ENCODE measurements at places on chromosomes 16 and 17.

DNA sequence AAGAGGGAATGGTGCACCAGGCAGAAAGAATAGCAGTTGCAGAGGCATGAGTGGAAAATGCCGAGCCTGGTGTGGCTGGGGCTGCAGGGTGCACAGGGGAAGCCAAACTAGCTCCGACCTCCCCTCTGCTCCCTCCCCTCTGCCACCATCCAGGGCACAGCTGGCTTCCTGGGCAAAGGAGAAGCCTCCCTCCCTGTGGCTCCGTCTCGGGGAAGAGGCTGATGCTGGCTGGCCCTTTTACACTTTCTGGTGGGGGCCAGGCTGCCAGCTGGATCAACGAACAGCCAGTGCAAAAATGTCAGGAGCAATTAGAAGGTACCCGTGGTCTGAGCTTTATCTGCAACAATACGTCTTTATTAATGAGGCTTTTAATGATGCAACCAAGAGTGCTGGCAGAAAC lies 37.1 kb upstream of the KCNJ12 start:
- DNase-seq = no peak

GRCh38 chr17:77364381-77364911 lies 223.7 kb downstream of the SEC14L1 start:
- DNase-seq = no peak

- peak; percentile 49 for DNase-seq
Measured at GRCh38 chr17:79811011-79811867, 14.4 kb upstream of the CBX8 start.

GRCh38 chr16:84735849-84736586 lies 36.2 kb downstream of the USP10 start:
- no peak for DNase-seq

DNA sequence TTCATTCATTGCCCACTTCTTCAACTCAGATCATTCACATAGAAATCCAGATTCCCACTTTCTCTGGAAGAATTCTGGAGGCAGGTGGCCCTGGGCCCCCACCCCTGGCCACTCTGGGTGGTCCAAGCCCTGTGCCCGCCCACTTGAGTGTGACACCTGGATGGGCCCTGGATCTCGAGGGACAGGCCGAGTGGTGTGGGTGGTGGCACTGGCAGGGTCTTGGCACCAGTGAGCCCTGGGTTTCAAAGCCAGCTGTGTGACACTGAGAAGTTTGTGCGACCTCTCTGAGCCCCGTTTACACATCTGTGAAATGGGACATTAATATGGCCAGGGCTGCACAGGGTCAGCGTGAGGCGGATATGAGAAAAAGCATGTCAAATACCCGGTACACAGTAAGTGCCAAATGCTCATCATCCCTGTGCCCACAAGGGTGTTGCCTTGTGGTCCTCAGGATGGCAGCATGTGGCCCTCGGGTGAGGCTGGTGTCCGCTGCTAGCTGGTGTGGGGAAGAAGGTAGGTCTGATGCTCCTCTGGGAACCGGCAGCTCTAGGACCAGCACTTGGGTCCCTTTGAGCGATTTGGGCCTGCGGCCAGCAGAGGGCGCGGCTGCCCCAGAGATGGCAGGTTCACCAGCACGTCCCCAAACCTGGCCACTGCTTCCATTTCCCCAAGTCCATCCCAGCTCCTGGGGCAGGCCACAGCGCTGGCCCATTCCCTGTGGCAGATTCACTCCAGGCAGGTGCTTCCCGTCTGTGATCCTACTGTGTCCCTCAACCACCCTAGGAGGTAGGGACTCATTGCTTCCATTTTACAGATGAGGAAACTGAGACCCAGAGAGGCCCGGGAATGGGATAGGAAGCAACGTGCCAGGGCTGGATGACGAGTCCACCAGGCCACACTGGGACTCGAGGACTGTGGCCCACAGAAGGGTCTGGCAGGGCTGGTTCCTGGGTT lies 3.6 kb downstream of the OSGIN1 start:
- DNase-seq = peak; percentile 75

DNA sequence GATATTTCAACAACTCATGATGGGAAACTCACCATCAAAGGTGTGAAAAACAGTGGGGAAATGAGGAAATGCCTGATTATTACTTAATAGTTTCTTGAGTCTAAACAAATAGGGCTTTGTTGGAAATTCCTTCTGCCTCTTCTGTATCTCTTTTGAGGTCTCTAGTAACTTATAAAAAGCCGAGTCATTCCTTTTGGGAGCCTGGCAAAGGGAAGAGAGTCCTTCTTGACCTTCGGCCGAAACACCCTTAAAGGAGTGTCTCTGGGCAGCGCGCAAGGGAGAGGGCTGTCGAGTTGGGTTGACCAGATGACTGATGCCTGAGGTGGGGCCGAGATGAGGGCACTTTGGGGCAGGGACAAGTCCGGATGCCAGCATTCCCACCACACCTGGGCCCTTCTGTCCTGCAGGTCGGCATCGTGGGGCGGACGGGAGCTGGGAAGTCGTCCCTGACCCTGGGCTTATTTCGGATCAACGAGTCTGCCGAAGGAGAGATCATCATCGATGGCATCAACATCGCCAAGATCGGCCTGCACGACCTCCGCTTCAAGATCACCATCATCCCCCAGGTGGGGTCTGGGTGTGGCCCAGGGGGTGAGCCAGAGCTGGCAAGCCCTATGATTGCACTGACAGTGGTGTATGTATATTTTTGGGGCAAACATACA lies 89.2 kb downstream of the ABCC6 start:
- no peak for DNase-seq

- DNase-seq = no peak
Measured at GRCh38 chr17:8913091-8913490, 45.6 kb upstream of the PIK3R6 start.

- DNase-seq = no peak
Measured at GRCh38 chr16:50609471-50609870, 61.3 kb downstream of the NKD1 start.

- DNase-seq = no peak
Measured at GRCh38 chr16:11768849-11769248, 26.2 kb upstream of the TXNDC11 start.

- no peak for DNase-seq
Measured at GRCh38 chr17:33390479-33391176, 97.5 kb upstream of the ASIC2 start.

DNA sequence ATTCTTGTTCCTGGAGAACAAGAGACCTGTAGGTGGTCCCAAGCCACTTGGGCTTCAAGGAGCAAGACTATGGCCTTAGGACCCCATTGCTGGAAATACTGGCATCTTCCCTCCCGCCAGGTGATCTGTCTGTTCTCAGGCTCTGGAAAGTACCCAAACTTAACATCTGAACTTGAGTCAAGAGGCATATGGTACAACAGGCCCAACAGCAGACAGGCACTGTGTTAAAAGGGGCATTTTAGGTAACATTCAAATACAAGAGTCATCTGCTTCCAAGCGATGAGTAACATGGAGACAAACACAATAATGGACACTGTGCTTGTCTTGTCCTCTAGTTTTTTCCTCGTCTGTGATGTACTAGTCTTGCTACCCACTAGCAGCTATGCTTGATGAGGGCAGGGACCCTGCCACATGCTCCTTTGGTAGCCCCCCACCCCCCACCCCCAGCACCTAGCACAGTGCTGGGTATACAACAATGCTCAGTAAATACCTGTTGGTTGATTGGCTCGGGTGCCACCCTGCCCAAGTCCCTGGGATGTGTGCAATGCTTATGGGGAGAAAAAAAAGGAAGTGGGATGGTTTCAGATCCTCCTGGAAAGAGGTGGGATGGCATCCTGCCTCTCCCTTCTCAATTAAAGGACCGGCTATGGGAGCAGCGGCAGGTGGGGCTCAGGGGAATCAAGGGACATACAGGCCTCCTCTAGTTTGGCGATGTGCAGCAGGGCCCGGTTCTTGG lies 19.4 kb downstream of the CSF3 start:
- DNase-seq = no peak

DNA sequence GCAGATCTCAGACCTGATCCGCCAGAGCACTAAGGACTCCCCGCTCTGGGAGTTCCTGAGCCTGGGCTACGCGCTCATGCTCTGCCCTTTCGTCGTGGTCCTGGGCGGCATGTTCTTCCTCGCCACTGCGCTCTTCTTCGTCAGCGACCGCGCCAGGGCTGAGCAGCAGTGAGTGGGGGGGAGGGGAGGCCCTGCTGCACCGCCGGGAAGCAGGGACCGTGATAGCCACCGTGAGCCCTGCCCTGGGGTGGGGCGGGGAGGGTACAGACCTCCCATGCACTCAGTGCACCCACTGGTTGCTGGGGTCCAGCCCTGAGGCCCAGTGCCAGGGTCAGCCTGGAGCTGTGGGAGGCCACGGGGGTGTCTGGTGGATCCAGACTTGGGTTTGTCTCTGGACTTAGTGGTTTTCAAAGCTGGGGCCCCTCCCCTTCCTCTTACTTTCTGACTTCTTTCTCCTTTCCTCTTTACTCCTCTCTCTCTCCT lies 18.9 kb downstream of the MYBBP1A start:
- DNase-seq = peak; percentile 39

Data from GM23248 (cell line).